ENCODE measurements at places on chromosomes 12 and 14. TPM values are rescaled to one million over a fixed set of nuclear protein-coding genes. Genes with fewer than 3 reads are reported as not detected.

The SERPINA1 gene
- 34.3 TPM for total RNA-seq

The RAD9B gene
- not detected for total RNA-seq

The KRT4 gene
- total RNA-seq, result not detected

The PLEK2 gene
- total RNA-seq, result 0.53 TPM

The ULK1 gene
- 156 TPM for total RNA-seq

DNA sequence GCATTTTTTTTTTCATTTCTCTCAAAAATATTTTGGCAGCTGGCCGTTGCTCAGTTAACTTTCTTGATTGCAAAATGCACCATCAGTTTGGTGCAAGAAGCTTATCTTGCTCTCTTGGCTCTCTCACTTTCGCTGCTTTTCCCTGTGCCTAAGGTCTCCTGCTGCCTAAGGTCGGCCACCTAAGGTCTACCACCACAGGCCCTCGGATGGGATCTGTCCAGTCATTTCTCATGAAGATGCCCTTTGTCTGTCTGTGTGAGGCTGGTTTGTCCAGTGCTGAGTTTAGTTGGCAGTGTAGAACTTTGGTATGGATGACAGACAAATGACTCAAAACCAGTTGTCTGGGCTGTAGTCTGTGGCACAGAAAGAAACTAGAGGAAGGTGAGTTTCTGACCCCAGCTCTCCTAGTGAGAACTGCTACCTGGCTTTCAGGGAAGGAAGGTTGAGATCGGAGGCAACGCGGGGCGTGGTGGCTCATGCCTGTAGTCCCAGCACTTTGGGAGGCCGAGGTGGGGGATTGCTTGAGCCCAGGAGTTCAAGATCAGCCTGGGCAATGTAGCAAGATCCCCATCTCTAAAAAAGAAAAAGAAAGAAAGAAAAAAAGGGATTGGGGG lies 2.6 kb downstream of the MLXIP start:
- H3K36me3 ChIP-seq, result peaks cover 23% of the 10 kb centered on the region
- peak overlapping the region; percentile 79 for H3K27ac ChIP-seq
- DNase-seq, result no peak

DNA sequence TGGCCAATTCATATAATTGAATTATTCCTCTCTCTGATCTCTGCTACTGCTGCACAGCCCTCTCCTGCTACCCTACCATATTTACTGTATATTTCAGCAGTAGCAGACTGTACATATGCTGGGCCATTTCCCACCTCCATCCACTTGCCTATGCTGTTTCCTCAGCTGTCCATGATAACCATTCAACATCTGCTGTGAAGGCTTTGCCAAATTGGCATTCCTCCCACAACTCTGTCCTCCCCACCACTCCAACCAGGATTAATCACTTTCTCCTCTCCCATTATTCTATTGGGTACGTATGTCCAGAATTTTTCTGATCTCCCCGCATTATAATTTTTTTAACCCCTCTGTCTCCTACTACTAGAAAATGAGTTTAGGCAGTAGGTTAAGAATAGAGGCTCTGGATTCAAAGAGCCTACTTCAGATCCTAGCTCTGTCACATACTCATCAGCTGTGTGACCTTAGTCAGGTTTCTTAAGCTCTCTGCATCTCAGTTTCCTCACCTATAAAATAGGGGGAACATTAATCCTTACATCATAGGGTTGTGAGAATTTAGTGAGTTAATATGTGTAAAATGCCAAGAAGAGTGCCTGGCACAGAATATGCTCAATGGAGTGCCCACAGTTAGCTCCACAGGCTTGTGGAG lies 123.3 kb downstream of the KICS2 start:
- no peak overlapping the region for H3K27ac ChIP-seq
- no peak for DNase-seq
- H3K27me3 ChIP-seq, result no peaks in the 10 kb centered on the region
- no peak overlapping the region for H3K4me3 ChIP-seq
- no peaks in the 10 kb centered on the region for H3K36me3 ChIP-seq

DNA sequence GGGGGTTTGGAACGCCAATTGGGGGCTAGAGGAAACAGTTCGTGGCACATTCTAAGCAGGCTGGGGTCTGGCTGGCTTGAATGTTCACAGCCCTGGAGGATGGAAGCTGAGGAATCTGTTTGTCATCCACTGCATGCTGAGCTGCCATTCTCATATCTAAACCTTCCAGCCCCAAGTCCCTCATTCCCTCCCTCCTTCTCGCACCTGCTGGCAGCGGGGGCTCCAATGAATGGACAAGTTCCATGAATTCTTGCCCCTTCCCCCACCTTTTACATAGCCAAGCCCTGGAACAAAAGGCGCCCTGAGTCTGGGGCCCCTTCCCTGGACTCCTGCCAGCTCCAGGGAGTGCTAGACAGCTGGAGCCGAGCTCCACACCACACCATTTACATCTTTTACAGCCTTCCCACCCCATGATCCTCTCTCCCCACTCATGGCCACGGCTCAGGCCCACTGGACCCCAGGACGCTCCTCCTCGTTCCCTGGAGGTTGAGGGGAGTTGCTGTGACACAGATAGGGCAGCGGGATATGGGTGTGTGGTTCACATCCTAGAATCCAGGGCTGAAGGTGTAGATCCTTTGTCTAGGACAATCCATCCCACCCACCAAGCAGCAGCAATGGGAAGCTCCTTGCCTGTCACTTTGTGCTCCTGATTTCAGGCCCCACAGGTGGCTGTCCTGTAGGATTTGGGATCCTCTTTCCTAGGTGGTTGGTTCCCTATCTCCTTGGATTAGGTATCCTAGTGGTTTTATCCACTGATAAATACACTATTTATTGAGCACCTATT lies 21.7 kb upstream of the VRTN start:
- H3K27me3 ChIP-seq, result no peaks in the 10 kb centered on the region
- H3K27ac ChIP-seq, result no peak overlapping the region
- H3K36me3 ChIP-seq, result no peaks in the 10 kb centered on the region
- H3K4me3 ChIP-seq, result no peak overlapping the region
- no peaks in the 10 kb centered on the region for H3K4me1 ChIP-seq

- H3K27ac ChIP-seq, result no peak overlapping the region
- H3K27me3 ChIP-seq, result no peaks in the 10 kb centered on the region
- H3K4me1 ChIP-seq, result no peaks in the 10 kb centered on the region
Measured at GRCh38 chr12:68868043-68868790, 60.2 kb downstream of the MDM2 start.

DNA sequence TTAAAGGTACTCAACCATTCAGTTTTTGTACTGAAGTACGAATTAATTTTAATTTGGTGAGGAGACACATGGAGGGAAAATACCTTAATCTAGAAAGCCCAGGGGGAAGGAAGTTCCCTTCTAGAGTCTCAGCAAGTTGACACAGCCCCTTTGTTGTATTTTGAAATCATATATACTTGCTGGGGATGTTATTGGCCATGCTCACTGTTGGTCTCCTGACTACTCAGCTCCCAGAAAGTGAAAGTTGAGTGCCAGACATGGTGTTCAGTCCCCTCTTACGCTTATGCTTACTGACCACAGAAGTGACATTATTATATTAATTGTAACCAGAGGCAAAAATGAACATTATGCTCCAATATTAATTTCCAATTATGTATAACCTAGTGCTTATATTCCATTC lies 28.1 kb downstream of the ARF6 start:
- no peaks in the 10 kb centered on the region for H3K36me3 ChIP-seq
- no peak overlapping the region for H3K27ac ChIP-seq
- no peaks in the 10 kb centered on the region for H3K27me3 ChIP-seq
- H3K4me3 ChIP-seq, result no peak overlapping the region
- H3K4me1 ChIP-seq, result no peaks in the 10 kb centered on the region
- DNase-seq, result no peak

DNA sequence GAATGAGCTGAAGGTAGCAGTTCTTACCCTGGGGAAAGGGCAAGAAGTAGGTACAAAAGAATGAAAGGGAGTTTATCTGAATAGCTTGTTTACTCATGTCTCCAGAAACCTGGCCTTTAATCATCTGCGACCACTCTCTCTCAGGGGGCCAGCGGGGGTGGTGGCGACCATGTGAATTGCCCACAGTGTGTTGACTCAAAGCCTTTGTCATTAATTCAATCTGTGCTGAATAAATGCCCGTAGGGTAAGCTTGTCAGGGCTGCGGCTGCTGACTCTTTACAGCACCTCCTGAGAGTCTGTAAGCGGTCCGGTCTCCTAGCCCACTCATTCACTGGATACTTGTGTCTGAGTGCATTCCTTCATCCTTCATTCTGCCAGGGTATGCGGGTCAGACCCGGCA lies 874.4 kb downstream of the SLC6A15 start:
- no peaks in the 10 kb centered on the region for H3K27me3 ChIP-seq
- no peak overlapping the region for H3K4me3 ChIP-seq
- no peak for DNase-seq

- no peak overlapping the region for H3K27ac ChIP-seq
- no peaks in the 10 kb centered on the region for H3K36me3 ChIP-seq
- H3K4me1 ChIP-seq, result no peaks in the 10 kb centered on the region
- H3K27me3 ChIP-seq, result no peaks in the 10 kb centered on the region
Measured at GRCh38 chr12:125202421-125202820, 137.2 kb downstream of the AACS start.

DNA sequence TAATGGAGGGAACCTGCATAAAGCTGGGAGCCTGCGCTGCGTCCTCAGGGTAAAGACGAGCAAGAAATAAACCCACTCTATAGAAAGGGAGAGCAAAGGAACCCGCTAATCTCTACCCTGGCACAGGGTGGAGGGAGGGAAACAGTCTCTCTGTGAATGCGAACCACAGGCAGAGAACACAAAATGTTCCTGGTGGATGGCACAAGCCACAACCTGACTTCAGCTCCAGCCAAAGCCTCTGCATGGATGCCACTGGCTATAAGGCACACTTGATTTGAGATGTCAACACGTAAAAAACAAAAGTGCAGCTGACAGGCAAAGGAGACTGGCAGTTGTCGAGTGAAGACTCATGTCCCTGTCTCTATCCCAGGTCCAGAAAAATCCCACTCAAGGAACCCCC lies 32.4 kb downstream of the CHGA start:
- no peak for DNase-seq
- no peaks in the 10 kb centered on the region for H3K27me3 ChIP-seq
- H3K27ac ChIP-seq, result no peak overlapping the region

DNA sequence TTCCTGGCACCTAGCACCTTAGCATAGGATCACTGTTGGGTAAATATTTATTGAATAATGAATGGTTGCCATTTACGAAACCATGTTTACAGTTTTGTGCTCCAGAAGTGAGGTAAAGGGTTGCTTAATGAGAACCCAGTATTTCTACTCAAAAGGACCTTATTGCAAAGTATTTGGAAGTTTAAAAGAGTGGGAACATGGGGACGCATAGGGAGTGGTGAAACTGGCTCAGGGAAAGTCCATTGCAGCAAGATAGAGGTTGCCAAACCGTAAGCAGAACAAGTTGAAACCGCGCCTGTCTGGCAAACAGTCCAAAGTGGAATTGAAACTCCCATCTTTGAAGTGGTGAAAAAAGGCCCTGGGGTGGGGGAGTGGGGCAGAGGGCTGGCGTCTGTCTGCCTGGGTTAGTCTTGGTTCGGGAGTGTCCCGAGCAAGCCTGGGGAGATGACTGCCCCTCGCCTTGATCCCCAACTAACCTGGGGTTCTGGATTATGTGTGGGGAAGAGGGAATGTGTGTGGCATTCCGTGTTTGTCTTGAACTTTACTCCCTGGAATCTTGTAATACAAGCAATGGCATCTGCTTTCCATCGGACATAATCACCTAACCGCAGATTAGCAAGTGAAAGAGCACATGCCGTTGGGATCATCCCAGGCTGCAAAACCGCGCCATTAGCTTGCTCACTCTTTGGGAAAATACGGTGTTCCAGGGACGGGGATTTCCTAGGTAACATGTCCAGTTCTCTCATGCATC lies 7.2 kb downstream of the ALDH2 start:
- H3K36me3 ChIP-seq, result peaks cover 5% of the 10 kb centered on the region
- H3K27ac ChIP-seq, result peak overlapping the region; percentile 84
- H3K4me3 ChIP-seq, result no peak overlapping the region
- peak; percentile 84 for DNase-seq
- H3K27me3 ChIP-seq, result no peaks in the 10 kb centered on the region
- H3K4me1 ChIP-seq, result peaks cover 29% of the 10 kb centered on the region

- peak overlapping the region; percentile 96 for H3K4me3 ChIP-seq
- no peaks in the 10 kb centered on the region for H3K27me3 ChIP-seq
- peak overlapping the region; percentile 99 for H3K27ac ChIP-seq
- no peaks in the 10 kb centered on the region for H3K36me3 ChIP-seq
- H3K4me1 ChIP-seq, result peaks cover 33% of the 10 kb centered on the region
Measured at GRCh38 chr12:57130941-57131340, 2.7 kb downstream of the LRP1 start.

- peaks cover 3% of the 10 kb centered on the region for H3K4me1 ChIP-seq
- no peaks in the 10 kb centered on the region for H3K36me3 ChIP-seq
- no peaks in the 10 kb centered on the region for H3K27me3 ChIP-seq
- H3K27ac ChIP-seq, result peak overlapping the region; percentile 47
Measured at GRCh38 chr14:50010752-50011151, 105.6 kb downstream of the VCPKMT start.

DNA sequence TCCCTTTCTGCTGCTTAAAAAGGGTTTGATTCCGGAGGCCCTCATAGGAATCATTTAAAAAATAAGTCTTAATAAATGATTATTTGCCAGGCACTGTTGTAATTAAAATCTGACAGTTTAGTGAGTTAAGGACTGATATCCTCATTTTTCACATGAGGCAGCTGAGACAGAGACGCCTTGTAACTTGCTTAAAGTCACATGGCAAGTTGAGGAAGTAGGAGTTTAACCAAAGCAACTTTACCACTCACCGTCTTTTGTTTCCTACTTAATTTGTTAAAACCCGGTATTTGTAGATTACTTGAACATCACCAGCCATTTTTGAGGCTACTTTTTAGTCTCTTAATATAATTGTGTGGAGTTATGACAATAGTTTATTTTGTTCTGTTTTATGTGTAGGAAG lies 2.4 kb downstream of the TIGAR start:
- H3K4me3 ChIP-seq, result no peak overlapping the region
- H3K27ac ChIP-seq, result no peak overlapping the region
- no peaks in the 10 kb centered on the region for H3K36me3 ChIP-seq
- no peak for DNase-seq

DNA sequence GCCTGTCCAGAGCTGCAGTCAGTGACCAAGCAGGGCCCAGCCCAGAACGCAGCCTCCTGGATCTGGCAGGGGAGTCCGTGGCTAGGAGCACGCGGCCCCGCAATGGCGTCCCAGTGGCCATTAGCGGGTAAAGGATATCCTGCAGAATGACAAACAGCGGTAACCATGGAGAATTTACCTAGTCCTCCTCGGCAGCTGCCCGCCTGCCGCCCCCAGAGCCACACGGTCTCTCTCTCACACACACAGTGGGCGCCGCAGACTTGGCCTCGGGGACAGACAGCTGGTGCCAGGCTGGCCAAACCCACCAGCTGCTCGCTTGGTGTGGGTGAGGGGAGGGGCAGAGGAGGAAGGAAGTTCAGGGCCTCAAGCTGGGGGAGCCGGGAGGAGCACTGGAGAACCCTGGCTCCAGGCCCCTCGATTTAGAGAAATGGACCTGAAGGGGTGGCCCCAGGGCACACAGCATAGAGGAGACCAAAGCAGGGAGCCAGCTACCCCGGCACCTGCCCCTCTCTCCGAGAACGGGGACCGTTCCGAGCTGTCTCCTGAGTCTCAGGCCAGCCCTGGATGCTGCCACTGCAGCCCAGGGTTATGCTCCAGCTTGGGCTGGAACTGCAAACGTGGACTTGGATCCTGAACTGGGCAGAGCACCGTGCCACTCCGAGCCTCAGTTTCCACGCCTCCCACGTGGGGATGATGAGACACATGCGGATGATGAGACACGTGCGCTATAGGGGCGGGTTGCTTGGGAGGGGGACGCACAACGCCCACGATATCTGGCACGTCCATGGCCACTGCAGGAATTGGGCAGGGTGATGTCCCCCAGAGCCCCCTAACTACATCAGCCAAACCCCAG lies 3.4 kb downstream of the CDK2AP1 start:
- H3K4me3 ChIP-seq, result no peak overlapping the region
- H3K36me3 ChIP-seq, result peaks cover 21% of the 10 kb centered on the region
- DNase-seq, result no peak
- peak overlapping the region; percentile 83 for H3K27ac ChIP-seq
- H3K27me3 ChIP-seq, result no peaks in the 10 kb centered on the region
